GM23248 (cell line): ENCODE measurements at places on chromosomes 13 and 19. TPM values are rescaled to one million over a fixed set of nuclear protein-coding genes. Genes with fewer than 3 reads are reported as not detected.

Gene AZU1
- total RNA-seq: not detected in 2 replicates

Gene LTBP4
- total RNA-seq: 18.0 and 18.3 TPM in 2 replicates

Gene WDR18
- 63.5 and 83.4 TPM in 2 replicates for total RNA-seq

Gene ZNF329
- 10.7 and 15.1 TPM in 2 replicates for total RNA-seq

Gene NAPSA
- 0.32 and 0.51 TPM in 2 replicates for total RNA-seq

DNA sequence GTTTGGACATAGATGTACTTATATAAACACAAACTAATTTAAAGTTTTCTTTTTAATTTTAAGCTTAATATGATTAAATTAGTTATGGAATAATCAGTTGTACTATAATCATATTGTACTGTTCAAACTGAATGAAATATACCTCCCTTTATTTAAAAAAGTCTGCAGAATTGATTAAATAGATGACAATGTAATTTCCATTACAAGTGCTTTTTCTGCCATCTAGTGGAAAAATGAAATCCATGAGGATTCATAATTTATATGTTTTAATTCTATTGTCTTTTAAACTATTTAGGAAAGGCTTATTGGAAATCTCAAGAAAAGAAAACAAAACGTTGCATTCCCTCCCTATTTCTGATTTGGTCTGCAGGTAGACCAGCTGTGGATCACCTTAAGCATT, 30.9 kb downstream of the MZT1 start:
- no peak overlapping the region for H3K4me3 ChIP-seq
- DNase-seq: peak; percentile 31
- H3K36me3 ChIP-seq: no peaks in the 10 kb centered on the region
- no peaks in the 10 kb centered on the region for H3K4me1 ChIP-seq

- peaks cover 7% of the 10 kb centered on the region; the same call in 1 of the 2 replicates for H3K4me1 ChIP-seq
- no peaks in the 10 kb centered on the region for H3K27me3 ChIP-seq
- H3K36me3 ChIP-seq: no peaks in the 10 kb centered on the region
- no peak overlapping the region for H3K4me3 ChIP-seq
- H3K27ac ChIP-seq: no peak overlapping the region
Measured at GRCh38 chr19:4185413-4186086, 3.1 kb downstream of the ANKRD24 start.

DNA sequence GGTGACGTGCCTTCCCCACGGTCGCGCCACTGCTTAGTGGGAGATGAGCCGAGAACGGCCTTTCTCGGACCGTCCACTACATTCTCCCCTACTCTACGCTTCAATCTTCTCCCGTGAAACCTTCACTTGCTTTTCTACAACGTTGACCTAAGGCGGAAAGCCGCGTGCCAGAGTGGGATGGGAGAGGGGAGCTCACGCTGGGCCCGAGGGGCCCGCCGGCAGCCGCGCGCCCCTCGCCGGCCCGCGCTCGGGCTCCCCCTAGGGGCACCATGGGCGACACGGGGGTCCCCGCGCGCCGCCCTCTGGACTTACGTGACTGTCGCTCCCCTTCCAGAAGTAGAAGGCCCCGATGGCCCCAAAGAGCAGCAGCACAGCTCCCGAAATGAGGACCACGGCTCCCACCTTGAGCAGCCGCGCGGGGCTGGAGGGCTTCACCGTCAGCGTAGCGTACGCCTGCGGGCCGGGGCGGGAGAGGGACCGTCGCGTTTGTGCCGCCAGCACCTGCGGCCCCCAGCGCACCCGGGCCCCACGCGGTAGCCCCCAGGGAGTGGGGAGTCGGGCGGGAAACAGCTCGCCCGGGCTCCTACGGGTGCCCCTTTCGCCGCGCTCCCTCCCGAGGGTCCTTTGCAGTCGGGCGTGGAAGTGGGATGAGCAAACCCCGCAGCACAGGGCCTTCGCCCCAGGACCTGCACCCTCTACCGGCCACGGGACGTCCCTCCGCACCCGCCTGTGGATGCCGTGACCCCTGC, 727 bp downstream of the CNMD start:
- no peak overlapping the region for H3K27ac ChIP-seq
- peak; percentile 3 for DNase-seq
- H3K27me3 ChIP-seq: peaks cover 46% of the 10 kb centered on the region
- no peak overlapping the region for H3K4me3 ChIP-seq
- no peaks in the 10 kb centered on the region for H3K36me3 ChIP-seq

DNA sequence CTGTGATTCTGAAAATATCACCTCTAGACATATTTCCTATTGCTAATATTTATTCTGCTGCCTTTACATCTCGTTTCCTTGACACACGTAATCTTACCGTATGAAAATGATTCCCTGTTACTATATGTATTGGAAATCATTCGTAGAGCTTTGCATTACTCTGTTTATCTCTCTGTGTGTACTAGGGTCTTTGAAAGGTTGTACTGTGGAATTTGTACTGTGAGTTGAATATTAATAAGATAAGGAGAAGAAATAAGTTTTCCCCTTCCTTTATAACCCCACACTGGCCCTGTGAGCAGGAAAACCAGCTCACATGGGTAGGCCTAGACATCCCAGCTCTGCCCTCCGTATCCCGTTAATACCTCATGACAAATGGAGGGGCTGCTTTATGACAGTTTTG, 354.9 kb downstream of the KLF5 start:
- H3K27ac ChIP-seq: no peak overlapping the region
- no peaks in the 10 kb centered on the region for H3K36me3 ChIP-seq
- H3K27me3 ChIP-seq: no peaks in the 10 kb centered on the region
- H3K4me3 ChIP-seq: no peak overlapping the region
- DNase-seq: no peak

- no peaks in the 10 kb centered on the region for H3K4me1 ChIP-seq
- H3K36me3 ChIP-seq: no peaks in the 10 kb centered on the region
- peaks cover 12% of the 10 kb centered on the region for H3K27me3 ChIP-seq
- H3K27ac ChIP-seq: no peak overlapping the region
- H3K4me3 ChIP-seq: no peak overlapping the region
- DNase-seq: no peak
Measured at GRCh38 chr19:29590278-29590677, 15.8 kb upstream of the POP4 start.

DNA sequence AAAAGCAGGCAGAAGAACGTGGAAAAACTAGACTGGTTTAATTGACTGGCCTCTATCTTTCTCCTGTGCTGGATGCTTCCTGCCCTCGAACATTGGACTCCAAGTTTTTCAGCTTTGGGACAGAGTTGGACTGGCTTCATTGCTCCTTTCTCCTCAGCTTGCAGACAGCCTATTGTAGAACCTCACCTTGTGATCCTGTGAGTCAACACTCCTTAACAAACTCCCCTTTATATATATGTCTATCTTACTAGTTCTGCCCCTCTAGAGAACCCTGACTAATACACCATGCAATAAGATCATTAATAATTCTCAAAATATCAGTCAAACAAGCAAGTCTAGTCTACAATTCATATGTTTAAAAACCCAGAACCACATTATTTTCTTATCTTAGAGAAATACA, 662.4 kb downstream of the TBC1D4 start:
- no peaks in the 10 kb centered on the region for H3K4me1 ChIP-seq
- H3K4me3 ChIP-seq: no peak overlapping the region
- H3K36me3 ChIP-seq: no peaks in the 10 kb centered on the region
- H3K27me3 ChIP-seq: no peaks in the 10 kb centered on the region
- H3K27ac ChIP-seq: no peak overlapping the region
